ENCODE measurements at places on chromosomes 16 and 17.

- DNase-seq = no peak
Measured at GRCh38 chr16:53982631-53983042, 278.7 kb downstream of the FTO start.

DNA sequence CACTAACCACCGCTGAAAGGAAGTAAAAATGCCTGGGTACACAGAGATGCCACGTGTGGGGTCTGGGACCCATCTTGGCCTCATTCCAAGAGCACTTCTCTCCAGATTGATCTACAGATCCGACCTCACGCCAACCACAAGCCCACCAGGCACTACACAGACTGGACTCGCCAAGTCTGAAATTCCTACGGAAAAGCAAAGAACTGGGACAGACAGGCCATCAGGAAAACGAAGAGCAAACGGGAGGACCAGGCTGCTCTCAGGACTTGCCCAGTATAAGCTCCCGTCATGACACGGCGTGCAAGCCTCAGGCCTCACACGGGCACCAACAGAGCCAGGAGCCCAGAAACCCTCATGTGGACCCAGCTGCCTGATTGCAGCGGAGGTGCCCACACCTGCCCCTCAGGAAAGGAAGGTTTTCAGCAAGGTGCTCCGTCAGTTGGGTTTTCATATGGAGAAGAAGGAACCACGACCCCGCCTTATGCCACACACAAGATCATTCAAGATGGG lies 20.1 kb upstream of the C16orf95 start:
- no peak for DNase-seq

GRCh38 chr16:24208710-24209109 lies 47.4 kb upstream of the CACNG3 start:
- no peak for DNase-seq

DNA sequence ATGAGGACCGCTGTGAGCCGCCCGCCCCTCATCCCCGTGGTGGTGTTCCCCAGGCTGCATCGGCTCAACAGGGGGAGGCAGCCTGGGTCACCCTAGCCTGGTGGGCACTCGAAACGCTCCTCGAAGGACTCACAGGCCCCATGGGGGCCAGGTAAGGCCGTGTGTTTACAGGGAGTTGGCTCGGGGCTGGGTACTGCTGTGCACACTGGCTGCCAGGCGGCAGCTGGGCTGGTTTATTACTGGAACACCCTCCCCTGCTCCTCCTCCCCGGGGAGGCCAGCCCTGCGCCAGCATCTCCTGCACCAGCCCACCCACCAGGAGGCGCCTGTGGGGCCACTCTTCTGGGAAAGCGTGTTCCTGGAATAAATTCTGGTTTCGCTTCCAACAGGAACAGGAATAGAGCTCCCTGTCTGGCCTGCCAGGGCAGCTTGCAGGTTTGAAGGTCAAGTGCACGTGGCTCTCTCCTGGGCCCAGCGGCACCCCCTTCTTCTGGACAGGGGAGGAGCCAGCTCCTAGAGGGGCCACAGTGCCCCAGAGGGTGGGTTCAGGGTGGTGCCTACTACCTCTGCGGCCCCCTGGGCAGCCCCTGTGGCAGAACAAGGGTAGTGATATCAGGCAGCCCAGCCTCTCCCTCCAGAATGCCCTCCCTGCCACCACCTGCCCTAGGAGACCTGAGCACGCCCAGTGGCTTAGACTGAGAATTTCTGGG lies 11.3 kb downstream of the MCRIP1 start:
- no peak for DNase-seq

- DNase-seq = no peak
Measured at GRCh38 chr17:62782730-62783270, 25.3 kb downstream of the MARCHF10 start.

DNA sequence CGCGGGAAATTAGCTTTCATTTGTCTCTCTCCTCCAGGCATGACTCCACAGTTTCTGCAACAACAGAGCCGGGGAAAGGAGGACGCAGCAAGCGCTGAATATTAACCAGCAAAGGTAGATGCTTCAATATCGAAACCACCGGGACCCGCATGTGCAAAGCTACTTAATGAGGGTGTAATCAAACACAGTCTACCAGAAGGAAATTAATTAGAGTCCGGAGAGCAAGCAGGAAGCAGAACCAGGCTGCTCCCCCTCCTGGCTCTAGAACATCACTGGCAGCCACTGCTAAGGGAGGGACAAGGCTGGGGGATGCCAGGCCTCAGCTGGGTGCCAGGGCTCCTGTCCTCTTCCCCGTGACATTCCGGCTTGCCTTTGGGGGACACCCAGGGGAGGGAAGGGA lies 21.7 kb downstream of the LRRC75A start:
- DNase-seq = no peak

DNA sequence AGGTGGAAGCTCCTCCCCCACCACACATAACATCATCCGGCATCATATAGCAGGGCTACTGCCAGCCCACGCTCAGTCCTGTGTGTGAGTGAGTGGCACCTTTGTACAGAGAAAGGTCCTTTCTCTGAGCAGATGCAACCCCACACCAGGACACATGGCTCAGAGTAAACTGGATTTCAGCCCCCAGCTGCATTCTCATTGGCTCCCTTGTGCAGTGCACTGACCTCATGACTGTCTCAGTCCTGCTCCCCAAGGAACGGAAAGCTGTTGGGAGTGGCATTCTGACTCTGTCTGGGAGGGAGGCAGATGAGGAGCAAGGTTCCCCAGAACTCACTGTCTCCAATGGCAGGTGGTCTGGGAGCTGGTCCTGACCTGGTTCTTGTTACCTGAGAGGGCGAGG lies 244.1 kb downstream of the PHKB start:
- DNase-seq = no peak

GRCh38 chr17:42797067-42798007 lies 1.2 kb downstream of the COA3 start:
- DNase-seq = no peak

GRCh38 chr17:75927286-75927922 lies 13.4 kb downstream of the FBF1 start:
- DNase-seq = no peak

- no peak for DNase-seq
Measured at GRCh38 chr17:63337579-63337978, 108.5 kb downstream of the CYB561 start.

DNA sequence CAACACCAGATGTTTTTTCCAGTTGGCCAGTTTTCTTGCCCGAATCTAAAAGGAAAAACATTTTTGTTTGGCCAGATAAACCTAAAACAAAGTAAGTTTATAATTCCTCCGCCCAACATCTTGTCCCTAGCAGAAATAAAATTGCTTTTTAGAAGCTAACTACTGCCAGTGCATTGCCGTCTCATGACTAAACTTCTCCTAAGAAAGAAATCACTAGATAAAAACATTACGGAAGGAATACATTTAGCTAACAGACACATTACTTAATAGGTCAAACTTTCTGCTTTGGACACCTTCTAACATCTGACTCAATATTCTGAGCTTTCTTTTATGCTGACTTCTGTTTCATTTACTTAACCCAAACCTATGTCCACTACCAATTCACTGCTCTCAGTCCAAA lies 36.2 kb downstream of the FBXL20 start:
- DNase-seq = no peak

DNA sequence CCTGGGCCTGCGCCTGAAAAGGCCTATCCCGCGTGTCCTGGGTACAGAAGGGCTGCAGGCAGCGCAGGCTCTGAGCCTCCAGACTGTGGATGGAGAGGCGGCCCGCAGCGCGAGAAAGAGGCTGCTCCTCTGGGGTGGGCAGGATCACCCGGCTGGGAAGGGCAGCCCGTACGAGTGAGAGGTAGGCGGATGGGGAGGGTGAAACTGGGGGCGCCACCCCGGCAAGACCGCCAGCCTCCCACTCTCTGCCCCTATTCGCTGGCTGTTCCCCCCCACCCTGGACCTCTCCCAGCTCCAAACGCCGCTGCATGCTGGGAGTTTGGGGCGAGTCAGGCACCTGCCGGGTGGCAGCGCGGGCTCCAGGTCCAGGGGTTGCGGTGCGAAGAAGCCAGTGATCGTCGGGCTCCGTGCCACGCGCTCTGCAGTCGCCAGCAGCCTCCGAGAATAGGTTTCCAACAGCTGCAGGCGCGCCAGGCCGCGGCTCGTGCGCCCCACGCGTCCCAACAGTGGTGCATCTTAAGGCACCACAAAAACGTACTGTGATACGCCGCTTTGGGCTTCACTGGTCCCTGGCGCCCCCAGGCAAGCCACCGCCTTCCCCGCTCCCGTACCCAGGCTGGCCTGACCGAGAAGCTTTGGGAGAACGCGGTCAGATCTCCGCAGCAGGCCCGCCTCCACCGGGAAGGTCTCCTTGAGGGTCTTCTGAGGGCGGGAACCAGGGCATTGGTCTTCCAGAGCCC lies 1.1 kb downstream of the NOXO1 start:
- no peak for DNase-seq

DNA sequence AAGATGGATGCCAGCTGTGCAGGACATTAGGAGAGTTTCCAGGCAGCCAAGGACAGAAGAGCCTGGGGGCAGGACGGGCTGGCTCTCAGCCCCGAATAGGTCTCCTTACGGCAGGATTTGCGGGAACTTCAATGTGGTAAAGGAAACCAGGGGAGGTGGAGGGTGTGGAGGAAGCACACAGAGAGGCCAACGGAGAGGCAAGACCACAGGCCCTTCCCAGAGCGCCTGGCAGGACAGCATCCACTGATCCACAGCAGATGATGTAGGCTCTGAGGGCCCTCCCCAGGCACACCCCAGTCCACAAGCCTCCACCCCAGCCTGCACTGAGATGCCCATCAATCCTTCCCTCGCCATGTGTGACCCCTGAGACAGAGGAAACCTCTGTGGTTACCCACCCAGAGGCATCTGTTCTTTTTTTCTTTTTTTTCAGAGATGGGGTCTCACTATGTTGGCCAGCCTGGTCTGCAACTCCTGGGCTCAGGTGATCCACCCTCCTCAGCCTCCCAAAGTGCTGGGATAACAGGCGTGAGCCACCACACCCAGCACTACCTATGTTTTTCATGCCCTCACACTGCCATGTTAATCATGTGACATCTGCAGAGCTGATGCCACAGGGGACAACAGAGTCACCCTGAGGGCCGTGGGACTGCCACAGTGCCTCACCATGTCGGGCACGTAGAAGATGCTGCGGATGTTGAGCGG lies 19.3 kb downstream of the DNASE1 start:
- DNase-seq = no peak

DNA sequence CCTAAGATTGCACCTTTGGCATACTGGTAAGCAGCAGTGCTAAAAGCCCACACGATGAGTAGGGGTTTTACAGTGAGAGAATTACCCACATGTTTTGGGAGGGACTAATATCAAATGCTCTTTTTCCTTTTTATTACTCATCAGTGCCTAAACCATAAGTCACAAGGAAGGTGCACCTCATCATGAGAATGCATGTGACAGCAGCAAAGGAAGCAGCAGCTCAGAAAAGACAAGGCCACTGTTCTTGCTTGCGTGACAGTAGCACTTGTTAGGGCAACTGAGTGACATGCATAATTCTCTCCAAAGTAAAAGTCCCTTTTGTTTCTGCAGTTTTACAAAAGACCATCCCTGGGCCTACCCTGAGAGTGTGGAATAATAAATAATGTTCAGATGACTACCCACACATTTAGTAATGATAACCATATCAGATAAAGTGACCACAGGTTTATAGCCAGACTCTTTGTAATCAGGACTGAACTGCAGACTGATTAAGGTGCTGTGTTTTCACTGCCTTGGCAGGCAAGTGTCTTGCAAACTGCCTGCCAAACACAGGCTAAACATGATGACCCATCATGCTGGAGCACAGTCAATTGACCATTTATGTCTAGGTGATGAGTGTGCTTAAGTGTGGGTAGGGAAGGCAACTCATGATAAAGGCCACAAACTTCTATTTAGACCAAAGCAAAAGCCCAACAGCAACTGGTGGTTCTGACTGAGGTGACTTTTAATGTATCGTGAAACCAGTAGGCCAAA lies 1751.4 kb downstream of the TP53TG3F start:
- no peak for DNase-seq

- DNase-seq = no peak
Measured at GRCh38 chr16:90019543-90020259, 445 bp upstream of the DBNDD1 start.

GRCh38 chr16:9679213-9679767 lies 502.9 kb downstream of the GRIN2A start:
- no peak for DNase-seq

DNA sequence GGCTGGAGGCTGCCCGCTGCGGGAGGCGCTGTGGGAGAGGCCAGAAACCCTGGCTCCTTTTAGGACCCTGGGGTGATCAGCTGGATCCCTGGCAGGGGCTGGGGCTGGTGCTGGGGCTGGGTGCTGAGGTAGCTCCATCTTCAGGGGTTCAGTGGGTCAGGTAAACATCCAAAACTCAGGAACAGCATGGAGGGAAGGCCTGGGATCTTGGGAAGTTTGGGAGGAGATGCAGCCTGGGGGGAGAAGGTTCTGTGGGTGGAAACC lies 21.0 kb downstream of the ADGRG5 start:
- DNase-seq = no peak

- no peak for DNase-seq
Measured at GRCh38 chr16:54957403-54958166, 26.9 kb downstream of the IRX5 start.

GRCh38 chr17:725084-725483 lies 7.3 kb upstream of the TLCD3A start:
- DNase-seq = no peak

DNA sequence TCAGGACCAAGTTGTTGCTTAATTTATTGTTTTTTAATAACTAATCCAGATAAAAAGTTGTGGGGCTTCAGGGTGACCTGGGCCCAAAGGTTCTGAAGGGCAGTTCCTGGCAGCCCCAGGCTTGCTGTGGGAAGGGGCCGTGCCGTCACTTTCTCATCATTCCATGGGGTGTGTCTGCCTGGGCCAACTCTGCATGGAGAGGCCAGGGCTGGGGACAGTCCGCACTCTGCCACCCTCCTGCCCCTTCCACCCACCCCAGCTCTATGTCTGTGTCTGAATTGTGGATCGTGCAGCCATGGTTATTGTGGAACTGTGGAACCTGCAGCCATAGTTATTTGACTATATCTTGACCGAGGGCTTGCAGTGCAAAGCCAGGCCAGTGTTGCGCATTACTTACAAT lies 4.0 kb downstream of the LIMD2 start:
- no peak for DNase-seq

DNA sequence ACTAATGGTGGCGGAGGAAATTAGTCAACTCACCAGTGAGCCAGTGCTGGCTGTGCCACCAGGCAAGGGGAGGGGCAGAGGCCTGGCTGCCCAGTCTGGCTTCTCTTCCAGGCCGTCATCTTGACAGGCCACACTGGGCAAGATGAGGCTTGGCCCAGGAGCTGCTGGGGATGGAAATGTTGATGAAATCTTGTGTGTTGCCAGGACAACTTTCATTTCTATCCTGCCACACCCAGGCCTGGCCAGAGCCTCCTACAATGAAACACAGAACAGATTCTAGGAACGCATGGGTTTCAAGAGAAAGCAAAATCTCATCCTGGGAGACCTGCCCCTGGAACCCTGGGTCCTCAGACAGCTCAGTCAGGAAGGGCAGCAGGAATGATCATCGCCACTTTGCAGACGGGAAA lies 9.3 kb downstream of the HEXIM2 start:
- DNase-seq = no peak

- DNase-seq = no peak
Measured at GRCh38 chr17:34163646-34164045, 91.4 kb upstream of the CCL2 start.

- DNase-seq = no peak
Measured at GRCh38 chr16:82643936-82644630, 17.3 kb downstream of the CDH13 start.

Measured in stimulated activated CD8-positive, alpha-beta memory T cell treated with anti-CD3 and anti-CD28 coated beads, Interleukin-15, amount 100 ng/mL, for 24 hours (primary cell).